ENCODE measurements at places on chromosomes 5 and 9.

DNA sequence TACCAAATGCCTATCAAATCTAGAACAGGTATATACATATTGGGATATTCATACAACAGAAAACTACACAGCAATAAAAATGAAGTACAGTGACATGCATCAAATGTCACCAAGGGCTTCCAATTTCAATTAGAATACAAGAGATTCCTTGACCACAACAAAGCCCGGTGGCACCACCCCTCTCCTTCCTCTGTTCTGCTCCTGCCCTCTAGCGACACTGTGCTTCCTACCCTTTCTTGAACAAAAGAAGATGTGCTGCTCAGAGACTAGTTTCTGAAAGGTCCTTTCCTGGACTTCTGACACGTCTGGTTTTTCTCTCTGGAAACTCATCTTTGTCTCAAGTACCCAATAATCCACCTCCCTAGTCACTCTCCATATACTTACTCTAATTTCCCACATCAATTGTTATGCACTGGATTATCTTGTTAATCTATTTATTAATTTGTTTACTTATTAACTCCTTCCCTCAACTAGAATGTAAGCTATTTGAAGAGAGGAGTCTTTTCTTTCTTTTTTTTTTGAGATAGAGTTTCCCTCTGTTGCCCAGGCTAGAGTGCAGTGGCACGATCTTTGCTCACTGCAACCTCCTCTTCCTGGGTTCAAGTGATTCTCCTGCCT, 70.4 kb upstream of the CTSV start:
- ATAC-seq = no peak

- peak; percentile 78 for ATAC-seq
Measured at GRCh38 chr5:93273176-93273575, 307.8 kb downstream of the NR2F1-AS1 start.

- no peak for ATAC-seq
Measured at GRCh38 chr5:60210810-60211209, 317.3 kb upstream of the PDE4D start.

- no peak for ATAC-seq
Measured at GRCh38 chr5:133839721-133840120, 128.7 kb downstream of the C5orf15 start.

DNA sequence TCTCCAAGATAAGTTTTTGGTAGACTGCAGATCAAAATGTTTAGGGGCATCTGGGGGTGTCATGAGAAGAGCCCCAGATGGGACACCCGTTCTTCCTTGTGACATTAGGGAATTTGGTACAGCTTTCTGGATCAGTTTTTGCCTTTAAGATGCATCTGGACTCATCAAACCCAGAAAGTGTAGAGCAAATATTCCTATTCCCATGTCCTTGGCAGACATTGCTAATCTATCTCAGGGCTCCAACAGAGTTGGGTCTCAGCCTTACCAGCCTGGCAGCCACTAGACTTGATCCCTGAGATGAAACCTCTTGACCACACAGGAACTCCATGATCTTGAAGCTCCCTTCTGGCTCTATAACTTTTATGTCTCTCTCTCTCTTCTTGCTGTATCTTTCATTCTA, 35.6 kb downstream of the ERGIC1 start:
- peak; percentile 6 for ATAC-seq

Data from SK-N-SH treated with all-trans-retinoic acid at 6 μM for 48 hours (cell line).